ENCODE measurements at places on chromosomes 5 and 9.

DNA sequence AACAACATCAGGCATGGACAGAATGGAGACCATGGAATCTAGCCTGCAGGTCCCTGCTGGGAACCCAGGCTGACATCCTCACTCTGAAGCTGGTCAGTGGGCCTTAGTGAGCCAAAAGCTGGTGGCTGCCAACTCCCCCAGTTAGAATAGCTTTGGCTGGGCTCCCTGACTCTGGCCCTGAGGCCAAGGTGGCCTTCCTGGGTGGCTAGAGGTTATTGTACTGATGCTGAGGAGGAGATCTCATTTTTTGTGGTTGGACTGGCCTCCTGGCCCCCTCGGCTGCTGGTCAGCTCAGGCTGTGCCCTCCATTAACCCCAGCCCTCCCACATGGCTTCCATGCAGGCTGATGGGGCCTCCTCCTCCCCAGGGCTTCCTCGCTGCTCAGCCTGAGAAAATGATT is 101.2 kb upstream of the PANK3 start:
- DNase-seq = no peak

- DNase-seq = no peak
Measured at GRCh38 chr9:20760246-20760891, 76.3 kb downstream of the FOCAD start.

DNA sequence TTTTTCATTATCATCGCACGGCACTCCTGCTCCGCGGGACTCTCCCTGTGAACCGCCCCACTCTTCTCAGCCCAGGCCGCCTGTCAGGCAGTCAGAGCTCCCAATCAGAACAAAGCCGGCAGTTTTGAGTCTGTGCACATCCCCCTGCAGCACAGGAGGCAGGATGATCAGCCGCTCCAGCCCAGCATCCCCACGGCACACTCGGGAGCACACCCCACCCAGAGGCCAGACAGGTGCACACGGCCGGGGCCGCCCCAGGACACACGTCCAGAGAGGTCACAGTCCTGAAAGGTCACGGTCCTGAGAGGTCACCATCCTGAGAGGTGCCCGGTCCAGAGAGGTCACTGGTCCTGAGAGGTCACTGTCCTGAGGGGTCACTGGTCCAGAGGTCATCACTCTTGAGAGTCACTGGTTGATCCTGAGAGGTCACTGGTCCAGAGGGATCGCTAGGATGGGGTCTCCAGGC is 8.4 kb downstream of the TPPP start:
- DNase-seq = no peak

GRCh38 chr5:171808951-171809350 is 23.3 kb downstream of the SMIM23 start:
- DNase-seq = no peak

- DNase-seq = no peak
Measured at GRCh38 chr5:51895834-51896233, 512.6 kb downstream of the ISL1 start.

- DNase-seq = no peak
Measured at GRCh38 chr9:107447834-107448233, 41.7 kb downstream of the KLF4 start.

DNA sequence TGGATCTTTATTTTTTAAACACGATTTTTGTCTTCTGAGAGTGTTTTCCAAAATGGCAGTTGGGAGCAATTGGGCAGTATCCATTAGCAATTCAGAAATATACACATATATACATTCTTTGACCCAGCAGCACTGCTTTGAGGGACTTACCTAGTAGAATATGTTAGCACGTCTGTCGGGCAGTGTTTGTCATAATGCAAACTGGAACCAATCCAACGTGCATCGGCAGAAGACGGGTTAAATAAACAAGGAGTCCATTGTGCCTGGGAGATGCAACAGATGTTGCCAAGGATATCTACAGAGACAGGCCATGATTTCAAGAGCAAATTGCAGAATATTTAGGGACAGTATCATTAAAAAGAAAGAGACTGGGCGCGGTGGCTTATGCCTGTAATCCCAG is 107.0 kb downstream of the COL5A1 start:
- no peak for DNase-seq

GRCh38 chr5:73859696-73860095 is 233.7 kb downstream of the ARHGEF28 start:
- no peak for DNase-seq

GRCh38 chr5:76836585-76836984 is 13.2 kb upstream of the S100Z start:
- DNase-seq = no peak
